ENCODE measurements at places on chromosomes 12 and 14. TPM values are rescaled to one million over a fixed set of nuclear protein-coding genes. Genes with fewer than 3 reads are reported as not detected.

GRCh38 chr14:91419044-91419397 lies 1.4 kb upstream of the CCDC88C start:
- no peak for DNase-seq

- DNase-seq, result no peak
Measured at GRCh38 chr14:33408291-33408690, 469.6 kb downstream of the NPAS3 start.

GRCh38 chr14:49766839-49767238 lies 1.1 kb upstream of the KLHDC2 start:
- DNase-seq, result no peak

DNA sequence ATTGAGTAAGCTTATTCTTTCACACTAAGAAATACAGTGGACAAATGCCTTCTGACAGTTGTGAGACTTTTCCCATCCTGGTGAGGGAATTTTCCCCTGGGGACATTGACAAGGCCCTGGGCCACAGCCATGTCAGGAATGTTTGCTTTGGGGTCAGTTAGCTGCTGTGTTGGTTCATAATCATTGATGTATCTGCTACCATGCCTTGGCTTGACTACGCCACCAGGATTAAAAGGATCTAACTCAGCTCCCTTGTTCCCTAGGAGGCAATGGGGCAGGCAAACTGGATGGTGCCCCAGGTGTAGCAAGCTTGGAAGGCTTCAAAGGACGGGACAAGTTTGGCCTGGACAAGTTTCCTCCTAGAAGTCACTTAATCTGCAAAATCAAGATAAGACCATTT lies 3.1 kb upstream of the CCDC88C start:
- no peak for DNase-seq

DNA sequence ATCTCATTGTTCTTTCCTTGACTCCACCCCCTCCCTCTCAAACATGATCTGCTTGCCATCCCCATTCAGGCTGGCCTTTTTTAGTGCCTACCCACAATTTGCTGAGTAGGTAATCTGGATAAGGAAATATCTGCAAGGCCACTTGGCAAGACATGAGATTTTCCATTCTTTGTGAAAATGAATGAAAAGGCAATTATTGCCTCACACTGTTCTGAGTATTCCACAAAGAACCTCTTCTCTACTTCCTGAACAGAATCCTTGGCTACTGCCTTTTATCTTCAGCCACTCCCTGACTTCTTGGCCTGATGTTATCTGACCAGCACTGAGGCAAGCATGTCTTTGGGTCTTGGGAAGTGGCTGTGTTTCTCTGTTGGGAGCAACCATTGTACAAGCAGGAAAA lies 263.2 kb upstream of the ATP2B1 start:
- DNase-seq, result peak; percentile 55

GRCh38 chr14:50550294-50550693 lies 9.7 kb upstream of the ATL1 start:
- no peak for DNase-seq

DNA sequence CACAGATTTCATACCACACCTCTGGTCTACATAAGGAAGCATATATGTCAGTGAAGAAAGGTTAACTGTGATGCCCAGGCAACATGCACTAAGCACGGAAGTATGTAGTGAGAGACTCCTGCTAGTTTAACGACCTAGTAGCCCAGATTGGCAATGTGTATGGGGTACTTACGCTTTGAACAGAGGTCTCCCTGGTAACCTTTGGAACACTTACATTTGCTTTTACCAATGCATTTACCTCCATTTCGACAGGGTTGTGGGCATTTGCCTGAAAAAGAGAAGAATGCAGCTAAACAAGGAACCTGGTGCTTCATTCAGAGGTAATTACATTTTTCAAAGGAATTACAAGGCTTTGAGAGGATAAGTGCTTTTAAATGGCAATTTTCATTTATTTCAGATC lies 65.2 kb downstream of the WIF1 start:
- DNase-seq, result no peak

GRCh38 chr14:24417832-24418491 lies 11.5 kb downstream of the CBLN3 start:
- no peak for DNase-seq

- DNase-seq, result peak; percentile 79
Measured at GRCh38 chr14:105012171-105012985, 8.5 kb downstream of the CDCA4 start.

GRCh38 chr12:3336606-3337311 lies 154.2 kb upstream of the PRMT8 start:
- DNase-seq, result peak; percentile 77

GRCh38 chr12:96809522-96809921 lies 97.5 kb upstream of the NEDD1 start:
- no peak for DNase-seq

DNA sequence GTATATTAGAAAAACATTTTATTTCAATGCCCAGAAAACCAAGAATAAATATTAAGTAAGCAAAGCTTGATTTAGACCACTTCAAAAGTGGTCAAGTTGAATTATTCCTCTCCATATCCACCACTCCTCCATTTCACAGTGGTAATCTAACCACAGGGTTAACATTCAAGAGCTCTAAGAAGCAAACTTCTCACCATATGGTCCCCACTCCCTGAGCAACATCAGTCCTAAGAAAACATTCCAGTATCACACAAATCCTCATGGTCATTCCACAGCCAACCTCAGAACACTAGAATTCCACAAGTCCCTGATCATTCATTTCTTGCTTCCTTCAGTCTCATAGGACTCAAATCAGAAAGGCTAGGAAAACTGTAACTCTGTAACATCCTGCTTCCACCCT lies 47.9 kb downstream of the ST8SIA1 start:
- no peak for DNase-seq

GRCh38 chr12:77725611-77726010 lies 105.1 kb upstream of the NAV3 start:
- no peak for DNase-seq

SLCO1B1 gene
- total RNA-seq, result not detected

DNA sequence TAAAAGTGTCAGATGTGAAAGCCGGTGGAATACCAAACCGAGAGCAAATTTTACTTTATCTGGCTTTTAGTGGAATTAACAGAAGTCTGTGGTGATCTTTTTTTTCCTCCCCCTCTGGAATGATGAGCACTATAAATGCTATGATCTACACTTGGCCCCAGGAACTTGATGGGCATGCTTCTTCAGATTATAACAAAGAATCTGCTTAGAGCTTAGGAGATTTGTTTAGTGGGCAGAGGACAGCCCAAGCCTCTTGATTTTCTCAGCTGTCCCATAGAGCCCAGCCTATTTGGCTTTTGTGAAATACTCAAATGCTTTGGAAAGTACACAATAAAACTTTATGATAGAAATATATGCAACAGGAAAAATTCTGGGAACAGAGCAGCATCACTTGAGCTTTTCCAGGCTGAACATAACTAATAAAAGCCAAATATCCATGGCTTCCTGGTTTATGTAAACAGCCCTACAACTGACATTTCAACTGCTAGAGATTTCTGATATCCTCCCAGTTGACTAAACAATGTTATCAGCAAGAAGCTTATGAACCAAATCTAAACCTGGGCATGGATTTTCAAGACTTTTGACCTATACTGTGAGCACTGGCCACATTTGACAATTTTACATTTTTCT lies 149.6 kb downstream of the PLXNC1 start:
- DNase-seq, result no peak

- DNase-seq, result no peak
Measured at GRCh38 chr12:14878488-14878887, 7.2 kb downstream of the MGP start.

- DNase-seq, result no peak
Measured at GRCh38 chr14:22564463-22564862, 24.6 kb downstream of the DAD1 start.

B3GNT4 gene
- 0.21 TPM for total RNA-seq

KCNH5 gene
- 1.9 TPM for total RNA-seq

DNA sequence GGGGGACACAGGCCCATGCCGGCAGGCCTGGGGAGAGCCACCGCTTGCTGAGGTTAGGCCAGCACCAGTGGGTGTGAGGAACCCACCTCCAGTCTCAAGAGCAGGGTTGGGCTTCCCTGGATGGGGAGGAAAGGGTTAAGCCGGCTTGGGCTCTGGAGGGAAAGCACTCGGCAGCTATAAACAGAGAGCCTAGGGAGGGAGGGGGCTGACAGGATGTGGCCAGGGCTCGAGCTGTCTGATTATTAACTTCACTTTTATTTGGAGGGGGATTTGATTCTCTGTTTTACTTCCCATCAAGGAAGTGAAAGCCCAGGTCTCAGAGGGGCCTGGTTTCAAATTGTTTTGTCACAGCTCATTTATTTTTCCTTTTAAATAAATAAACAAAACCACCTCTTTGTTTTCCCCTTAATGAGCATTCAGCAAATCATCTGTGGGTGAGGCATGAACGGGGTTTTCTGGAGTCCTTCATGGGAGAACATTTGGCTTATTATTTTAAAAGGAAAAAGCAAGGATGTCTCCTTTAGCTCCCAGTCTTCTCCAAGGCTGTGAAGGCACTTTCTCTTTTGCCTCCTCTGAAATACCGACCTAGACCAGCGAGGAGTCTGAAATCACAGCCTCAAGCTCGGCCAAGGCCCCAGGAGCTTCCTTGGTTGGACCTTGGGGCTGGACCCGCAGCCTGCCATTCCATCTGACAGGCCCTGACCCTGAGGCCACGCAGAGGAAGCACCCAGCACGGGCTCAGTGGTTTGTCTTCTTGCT lies 21.9 kb upstream of the ZFP36L1 start:
- DNase-seq, result peak; percentile 77

DNA sequence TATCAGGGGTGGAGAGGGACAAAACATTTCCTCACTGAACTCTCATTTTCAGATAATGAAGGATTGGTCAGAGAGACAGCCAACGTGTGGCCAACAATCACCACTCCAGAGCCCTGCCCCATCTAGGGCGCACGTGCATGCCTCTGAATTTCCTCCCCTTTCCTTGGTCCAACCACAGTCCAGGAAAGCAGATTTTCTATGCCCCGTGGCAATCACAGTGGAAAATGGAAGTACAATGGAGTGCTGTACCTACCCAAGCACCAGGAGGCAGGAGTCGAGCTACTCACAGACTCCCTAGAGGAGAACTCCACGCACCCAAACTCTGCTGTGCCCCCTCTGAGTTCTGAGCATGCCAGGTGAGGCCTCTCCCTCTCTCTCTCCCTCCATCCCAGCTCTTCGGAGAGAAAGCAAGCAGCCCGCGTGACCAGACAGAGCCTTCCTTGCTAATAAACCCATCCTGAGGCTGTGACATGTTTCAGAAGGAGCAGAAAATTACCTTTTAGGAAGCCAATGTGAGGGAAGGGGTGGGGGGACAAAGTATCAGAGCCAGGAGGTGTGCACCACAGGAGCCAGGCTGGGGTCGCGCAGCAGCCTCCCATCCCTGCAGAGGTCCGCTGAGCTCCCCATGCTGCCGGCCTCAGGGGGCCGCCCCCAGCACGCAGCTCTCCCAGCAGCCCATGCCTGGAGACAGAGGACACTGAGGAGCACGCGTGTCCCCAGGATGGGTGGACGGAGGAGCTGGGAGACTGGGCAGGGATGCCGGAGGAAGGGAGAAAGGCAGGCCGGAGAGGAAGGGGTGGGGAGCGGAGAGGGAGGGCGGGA lies 73.4 kb downstream of the PITPNM2 start:
- DNase-seq, result peak; percentile 16

- DNase-seq, result no peak
Measured at GRCh38 chr12:120346681-120347080, 19.1 kb upstream of the PLA2G1B start.

DNA sequence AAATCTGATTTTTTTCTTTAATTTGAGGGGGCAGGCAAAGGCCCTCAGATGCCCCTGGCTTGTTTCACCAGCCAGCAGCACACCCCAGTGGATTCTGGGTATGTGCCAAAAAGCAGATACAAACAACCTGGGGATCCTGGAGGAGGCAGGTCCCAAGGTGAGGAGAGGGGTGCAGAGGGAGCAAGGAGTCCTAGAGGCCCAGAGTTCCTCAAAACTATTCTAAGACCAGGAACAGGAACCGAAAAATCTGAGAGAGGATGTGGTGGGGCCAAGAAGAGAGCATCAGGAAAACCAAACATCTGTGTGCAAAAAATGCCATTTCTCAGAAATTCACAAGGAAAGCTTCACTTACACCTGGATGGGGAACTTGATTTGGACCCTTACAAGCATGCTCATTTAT lies 8.2 kb downstream of the KCNA5 start:
- no peak for DNase-seq

PRR13 gene
- 106 TPM for total RNA-seq

FLRT2 gene
- 2.1 TPM for total RNA-seq

DNA sequence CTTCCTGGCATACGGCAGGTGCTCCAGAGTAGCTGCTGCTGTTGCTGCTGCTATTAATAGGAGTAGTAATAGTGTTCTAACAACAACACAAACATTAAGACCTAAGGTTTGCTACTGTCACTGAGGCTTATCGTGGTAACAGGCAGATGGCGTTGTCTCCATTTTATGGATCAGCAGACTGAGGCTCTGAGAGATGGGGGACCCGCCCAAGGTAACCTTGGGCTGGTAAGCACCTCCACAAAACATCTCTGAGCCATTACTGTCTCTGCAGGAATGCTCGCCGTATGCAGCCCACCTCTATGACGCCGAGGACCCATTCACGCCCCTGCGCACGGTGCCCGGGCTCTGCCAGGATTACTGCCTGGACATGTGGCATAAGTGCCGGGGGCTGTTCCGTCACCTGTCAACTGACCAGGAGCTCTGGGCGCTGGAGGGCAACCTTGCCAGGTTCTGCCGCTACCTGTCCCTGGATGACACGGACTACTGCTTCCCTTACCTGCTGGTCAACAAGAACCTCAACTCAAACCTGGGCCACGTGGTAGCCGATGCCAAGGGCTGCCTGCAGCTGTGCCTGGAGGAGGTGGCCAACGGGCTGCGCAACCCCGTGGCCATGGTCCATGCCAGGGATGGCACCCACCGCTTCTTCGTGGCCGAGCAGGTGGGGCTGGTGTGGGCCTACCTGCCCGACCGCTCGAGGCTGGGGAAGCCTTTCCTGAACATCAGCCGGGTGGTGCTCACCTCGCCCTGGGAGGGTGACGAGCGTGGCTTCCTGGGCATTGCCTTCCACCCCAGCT lies 7.2 kb downstream of the HHIPL1 start:
- no peak for DNase-seq

- peak; percentile 39 for DNase-seq
Measured at GRCh38 chr14:50055461-50056228, 60.7 kb downstream of the VCPKMT start.

- DNase-seq, result no peak
Measured at GRCh38 chr14:27929797-27930347, 836.7 kb upstream of the FOXG1 start.

- DNase-seq, result no peak
Measured at GRCh38 chr12:94204499-94205247, 56.3 kb downstream of the PLXNC1 start.

Data from SK-MEL-5 (cell line).